ENCODE measurements at places on chromosomes 7 and 10. TPM values are rescaled to one million over a fixed set of nuclear protein-coding genes. Genes with fewer than 3 reads are reported as not detected.

The GDF2 gene
- not detected for total RNA-seq

The GHRHR gene
- total RNA-seq = not detected

The GPR85 gene
- 2.4 TPM for total RNA-seq

The PILRA gene
- total RNA-seq = 3.7 TPM

The MYPN gene
- 110 TPM for total RNA-seq

The SERPINE1 gene
- total RNA-seq = 41.6 TPM

DNA sequence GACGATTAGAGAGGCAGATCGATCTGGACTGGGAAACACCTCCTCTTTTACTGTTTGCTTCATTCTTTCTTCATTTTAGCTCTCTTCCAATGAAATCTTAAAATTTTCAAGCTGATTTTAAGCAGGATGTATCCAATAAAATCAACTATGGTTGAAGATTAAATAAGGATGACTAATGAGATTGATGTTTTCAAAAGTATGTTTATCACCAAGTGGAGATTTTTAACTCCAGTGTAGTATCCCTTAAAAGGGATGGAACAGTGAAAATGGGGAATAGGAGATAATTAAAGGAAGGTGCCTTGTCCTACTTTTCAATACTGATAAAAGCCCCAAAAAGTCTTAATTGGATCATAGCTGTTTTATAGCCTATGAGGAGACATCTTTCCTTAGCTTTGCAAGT, 11.6 kb upstream of the LIPF start:
- DNase-seq = no peak

GRCh38 chr10:8214587-8214986, 160.1 kb downstream of the GATA3 start:
- DNase-seq = no peak

DNA sequence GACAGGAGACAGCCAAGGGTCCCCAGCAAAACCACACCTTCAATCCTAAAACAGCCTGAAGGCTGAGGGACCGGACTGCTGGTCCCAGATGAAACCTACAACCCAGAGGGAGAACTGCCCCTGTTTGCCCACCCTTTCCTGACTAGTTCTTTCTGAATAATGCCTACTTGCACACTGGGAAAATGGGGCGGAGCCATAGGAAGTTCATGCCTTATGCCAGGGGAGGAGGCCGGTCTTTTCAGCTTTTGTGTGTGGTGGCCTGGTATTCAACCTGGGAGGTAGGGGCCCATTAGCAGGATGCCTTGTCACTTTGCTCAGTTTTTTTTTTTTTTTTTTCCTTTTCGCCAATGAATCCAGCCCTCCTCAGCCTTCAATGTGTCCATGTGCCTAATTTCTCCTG, 20.7 kb downstream of the TOMM7 start:
- DNase-seq = no peak

- no peak for DNase-seq
Observed at GRCh38 chr7:16040346-16040745, 353.9 kb upstream of the MEOX2 start.

DNA sequence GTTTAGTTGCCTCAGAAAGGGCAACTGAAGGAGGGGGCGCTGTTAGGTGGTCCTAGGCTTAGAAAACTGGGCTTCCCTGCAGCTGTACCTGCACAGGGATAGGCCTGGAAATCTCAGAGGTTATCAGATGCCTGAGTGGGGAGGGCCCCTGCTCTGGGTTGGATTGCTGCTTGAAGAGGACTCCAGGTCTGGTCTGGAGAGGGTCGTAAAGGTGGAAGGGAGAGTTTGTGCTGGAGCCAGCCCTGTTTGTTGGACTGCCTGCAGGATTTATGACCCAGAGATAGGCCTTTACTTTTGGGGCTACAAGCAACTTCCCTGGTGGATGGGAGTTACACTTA, 765.9 kb downstream of the GRID1 start:
- no peak for DNase-seq

DNA sequence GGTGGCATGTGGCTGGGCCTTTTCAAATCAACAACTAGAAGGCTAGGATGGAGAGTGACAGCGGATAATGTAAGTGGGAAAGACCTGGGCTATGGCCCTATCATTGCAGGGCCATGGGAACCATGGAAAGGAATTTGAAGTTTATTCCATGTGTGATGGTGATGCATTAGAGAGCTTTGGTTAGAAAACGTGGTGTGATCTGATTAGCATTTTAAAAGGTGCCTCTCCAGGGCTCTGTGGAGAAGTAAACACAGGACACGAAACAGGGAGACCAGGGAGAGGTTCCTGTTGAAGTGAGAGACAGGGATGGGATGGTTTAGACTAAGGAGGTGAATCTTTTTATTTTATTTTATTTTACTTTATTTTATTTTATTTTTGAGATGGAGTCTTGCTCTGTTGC, 749.5 kb downstream of the GATA3 start:
- no peak for DNase-seq

DNA sequence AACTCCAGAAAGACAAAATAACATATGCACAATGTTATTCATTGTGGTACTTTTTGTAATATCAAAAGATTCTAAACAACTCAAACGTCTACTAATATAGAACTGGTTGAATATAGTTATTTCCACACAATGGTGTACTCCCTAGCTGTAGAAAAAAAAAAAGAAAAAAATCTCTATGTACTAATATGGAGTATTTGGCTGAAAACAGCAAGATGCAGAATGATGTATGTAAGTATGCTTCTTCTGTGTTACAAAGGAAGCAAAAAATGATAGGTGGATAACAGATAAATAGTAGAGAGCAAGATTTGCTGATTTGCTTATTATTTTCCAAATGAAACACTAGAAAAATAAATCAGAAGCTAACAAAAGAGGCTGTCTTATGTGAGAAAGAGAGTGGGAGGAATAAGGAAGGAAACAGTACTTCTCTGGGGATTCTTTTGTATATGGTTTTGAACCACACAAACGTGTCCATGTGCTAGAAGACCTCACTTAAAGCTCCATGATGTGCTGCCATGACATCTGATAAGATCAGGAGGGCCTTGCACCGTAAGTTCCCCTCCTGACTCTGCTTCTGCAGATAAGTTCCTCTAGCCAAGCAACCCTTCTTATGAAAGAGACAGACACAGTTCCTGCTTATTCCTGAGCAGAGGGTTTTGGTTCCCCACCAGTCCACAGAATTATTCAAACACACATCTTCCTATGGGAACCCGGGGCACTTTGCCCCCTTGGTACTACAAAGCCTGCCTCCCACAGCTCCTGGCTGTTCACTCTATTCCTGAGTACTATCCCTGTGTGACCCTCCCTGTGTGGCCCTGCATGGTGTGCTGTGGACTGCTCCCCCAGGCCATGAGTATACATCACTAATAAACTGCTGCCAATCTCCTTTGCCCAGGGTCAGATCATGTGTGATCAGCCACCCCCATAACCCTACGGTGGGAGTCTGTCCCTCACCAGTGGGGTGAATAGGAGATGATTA, 159.1 kb downstream of the CCDC71L start:
- DNase-seq = no peak

- DNase-seq = no peak
Observed at GRCh38 chr7:16397501-16398145, 23.7 kb downstream of the CRPPA start.

- DNase-seq = no peak
Observed at GRCh38 chr10:9102026-9102425, 1047.5 kb downstream of the GATA3 start.

DNA sequence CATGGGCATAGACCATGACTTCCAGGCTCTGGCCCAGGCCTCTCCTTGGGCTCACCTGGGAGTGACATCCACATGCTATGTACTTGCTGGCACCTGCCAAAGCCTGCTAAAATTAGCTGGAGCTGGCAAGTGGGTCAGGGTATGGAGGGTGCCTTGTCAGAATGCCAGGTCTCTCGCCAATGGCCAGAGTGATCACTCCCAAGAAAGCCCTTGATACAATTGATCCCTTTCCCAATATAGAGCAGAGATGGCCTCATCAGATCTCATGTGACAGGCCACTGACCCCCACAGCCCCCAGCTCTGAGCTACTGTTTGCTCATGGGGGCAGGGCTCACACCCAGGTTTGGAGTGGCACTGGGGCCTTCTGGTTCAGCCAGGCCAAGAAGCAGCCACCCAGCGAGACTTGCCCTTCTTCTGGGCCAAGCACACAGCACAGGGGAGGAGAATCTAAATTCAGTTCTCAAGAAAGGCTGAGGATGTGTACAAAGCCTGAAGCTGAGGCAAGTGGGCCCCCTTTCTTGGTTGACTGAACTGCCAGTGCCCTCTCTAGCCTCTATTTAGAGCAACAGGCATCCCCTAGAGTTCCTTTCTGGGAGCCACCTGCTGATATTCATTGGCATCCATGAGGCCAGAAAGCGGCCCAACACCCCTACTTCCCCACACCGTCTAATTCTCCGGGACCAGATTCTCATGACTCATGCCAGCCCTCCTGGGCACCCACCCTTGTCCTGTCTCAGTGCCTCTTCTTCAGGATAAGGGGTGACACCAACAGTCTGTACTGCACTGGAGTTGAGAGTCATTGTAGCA, 18.9 kb upstream of the MYL7 start:
- no peak for DNase-seq

GRCh38 chr10:82409671-82410070, 534.7 kb downstream of the NRG3 start:
- no peak for DNase-seq

DNA sequence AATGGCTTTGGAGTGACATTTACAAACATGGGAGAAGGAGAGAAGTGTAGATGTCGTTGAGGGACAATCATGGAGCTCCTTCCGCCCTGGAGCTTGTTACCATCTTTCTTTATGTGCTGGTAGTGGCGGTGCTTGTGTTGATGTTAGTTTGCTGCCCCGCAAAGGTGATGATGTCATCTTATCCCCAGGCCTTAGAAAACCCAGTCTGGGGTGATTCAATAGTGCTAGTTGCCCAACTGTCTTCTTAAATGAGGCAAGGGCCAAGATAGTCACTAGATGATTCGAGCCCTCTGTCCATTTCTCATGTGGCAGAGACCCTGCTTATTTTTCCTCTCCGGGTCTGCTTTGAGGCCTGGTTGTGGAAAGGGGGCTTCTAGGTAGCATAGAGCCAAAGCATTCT, 277.4 kb downstream of the CCSER2 start:
- no peak for DNase-seq

GRCh38 chr10:78875932-78876331, 192.8 kb upstream of the ZMIZ1 start:
- no peak for DNase-seq

DNA sequence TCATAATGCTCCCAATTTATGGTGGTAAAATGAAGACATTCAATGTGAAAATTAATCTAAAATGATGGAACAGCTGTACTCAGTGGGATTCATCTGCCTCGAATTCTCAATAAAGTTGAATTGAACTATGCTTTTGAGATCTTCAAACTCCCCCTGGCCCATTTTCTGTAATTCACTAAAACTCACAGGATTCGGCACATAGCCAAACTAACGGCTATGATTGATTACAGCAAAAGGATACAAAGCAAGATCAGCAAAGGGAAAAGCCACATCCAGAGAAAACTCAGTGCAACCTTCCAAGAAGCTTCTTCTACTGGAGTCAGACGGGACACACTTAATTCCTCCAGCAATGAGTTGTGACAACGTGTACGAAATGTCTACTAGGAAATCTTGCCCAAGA, 307.5 kb downstream of the CNTNAP2 start:
- DNase-seq = no peak

DNA sequence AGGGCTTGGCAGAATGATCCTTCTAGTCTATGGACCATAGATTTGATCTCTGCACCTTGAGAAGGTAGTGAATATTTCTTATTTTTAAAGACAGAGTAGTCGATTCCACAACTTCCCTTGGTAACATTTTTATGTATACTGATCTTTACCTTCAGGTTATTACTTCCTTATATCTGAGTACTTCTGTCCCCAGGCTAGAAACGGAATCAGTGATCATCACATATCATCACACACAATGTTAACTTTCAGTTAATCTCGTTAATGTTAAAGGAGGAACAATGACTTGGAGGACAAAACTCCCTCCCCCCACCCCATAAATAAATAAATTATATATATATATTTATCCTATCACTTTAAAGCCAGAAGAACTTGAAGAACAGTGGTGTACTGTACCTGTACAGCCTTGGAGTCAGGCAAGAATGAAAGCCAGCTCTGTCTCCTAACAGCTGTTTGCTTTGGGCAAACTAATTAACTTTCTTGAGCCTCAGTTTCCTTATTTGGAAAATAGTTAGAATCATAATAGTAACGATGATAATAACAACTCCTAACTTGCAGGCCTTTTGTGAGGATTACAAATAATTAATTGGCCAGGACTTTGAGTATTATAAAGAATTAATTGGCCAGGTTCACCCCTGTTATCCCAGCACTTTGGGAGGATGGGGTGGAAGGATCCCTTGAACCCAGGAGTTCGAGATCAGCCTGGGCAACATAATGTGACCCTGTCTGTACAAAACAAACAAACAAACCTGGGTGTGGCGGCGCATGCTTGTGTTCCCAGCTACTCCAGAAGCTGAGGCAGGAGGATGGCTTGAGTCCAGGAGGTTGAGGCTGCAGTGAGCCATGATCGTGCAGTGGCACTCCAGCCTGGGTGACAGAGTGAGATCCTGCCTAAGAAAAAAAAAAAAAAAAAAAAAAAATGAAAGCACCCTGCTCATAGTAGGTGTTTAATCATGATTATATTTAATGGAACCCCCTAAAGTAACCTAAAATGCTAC, 63.5 kb downstream of the SAMD9 start:
- DNase-seq = no peak

GRCh38 chr10:96230527-96230926, 40.8 kb downstream of the BLNK start:
- no peak for DNase-seq

- DNase-seq = peak; percentile 89
Observed at GRCh38 chr7:102286237-102287110, at the start of gene SH2B2. SH2B2 (plus strand) TSS chr7:102286868; CDS start chr7:102300551, 13,683 bp downstream.

- no peak for DNase-seq
Observed at GRCh38 chr7:154620141-154620755, 382.7 kb downstream of the PAXIP1 start.

DNA sequence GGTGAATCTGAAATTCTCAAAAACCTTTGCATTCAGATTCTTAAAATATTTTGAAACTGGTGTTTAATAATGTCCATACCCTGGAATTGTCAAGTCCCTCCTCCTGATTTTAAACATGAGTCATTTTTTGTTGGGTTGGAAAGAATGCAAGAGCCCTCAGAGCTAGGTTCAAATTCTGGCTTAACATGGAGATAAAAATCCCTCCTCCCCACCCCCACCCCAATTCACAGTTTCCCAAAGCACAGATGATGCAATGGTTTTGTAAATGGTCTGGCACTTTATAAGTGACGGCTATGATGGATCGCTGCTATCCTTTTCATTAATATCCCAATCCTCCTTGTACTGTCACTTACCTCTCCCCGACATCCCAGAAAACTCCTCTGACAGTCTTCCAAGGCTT, 332.8 kb downstream of the PLXNA4 start:
- DNase-seq = no peak

- no peak for DNase-seq
Observed at GRCh38 chr7:27478084-27478483, 184.6 kb downstream of the HIBADH start.

GRCh38 chr7:70460562-70460961, 671.4 kb upstream of the GALNT17 start:
- DNase-seq = no peak

Measured in left cardiac atrium (tissue), 4 donors.